ENCODE measurements at places on chromosomes 5 and 9.

DNA sequence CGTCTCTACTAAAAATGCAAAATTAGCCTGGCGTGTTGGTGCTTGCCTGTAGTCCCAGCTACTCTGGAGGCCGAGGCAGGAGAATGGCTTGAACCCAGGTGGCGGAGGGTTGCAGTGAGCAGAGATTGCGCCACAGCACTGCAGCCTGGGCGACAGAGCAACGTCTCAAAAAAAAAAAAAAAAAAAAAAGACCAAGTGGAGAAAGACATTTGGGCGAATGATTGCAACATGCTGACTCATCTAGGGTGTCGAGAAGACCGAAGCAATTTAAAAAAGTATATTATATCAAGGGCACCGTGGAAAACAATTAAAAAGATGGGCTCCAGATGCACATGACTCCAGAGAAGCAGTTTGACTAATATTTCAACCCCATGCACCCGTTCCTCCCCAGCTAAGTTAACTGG lies 9.2 kb downstream of the KLF4 start:
- no peak for DNase-seq

- no peak for DNase-seq
These were observed 794 bp downstream of the PTBP3 start for GRCh38 chr9:112332674-112332976.

DNA sequence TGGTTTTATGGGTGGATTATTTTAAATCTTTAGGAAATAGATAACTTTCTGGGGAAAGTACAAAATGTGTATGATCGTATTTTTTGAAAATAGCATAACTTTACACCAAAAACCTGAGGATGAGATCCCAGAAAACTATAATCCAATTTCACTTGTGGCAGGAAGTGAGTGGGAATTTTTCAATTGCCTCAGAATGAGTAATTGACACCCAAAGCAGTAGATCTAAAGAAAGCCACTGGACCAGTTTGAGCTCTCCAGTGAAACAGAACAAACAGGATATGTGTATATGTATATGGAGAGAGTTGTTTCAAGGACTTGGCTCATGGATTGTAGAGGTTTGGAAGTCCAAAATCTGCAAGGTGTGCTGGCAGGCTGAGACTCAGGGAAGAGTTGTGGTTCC lies 109.2 kb upstream of the SHB start:
- DNase-seq = no peak

GRCh38 chr9:87615547-87616148 lies 110.3 kb upstream of the CTSL start:
- DNase-seq = no peak
